HepG2 (cell line): ENCODE measurements at places on chromosomes 13 and 19.
A peak's percentile ranks its signal among the peaks of the same experiment; 100 is the strongest.

DNA sequence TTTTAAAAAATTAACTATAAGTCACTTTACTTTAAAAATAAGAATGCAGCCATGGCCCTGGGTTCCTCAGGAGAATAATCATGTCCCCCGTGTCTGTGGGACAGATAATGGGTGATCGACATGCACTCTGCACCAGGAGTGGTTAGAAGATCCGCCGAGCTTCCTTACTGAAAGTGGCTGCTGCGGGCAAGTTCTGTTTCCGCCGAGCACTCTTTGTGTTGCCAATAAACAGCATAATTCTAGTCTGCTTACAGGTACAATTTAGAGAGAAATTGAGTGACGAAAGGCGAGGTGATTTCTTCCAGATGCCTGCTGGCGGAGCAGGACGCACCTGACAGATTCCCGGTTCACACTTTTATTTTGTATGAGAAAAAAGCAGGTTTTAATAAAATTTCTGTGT, 139.0 kb downstream of the SOX1 start:
- DNase-seq: no peak

GRCh38 chr19:16062789-16063188, 13.5 kb upstream of the TPM4 start:
- DNase-seq: no peak

GRCh38 chr19:18193388-18194180, 566 bp downstream of the MPV17L2 start:
- no peak for DNase-seq

DNA sequence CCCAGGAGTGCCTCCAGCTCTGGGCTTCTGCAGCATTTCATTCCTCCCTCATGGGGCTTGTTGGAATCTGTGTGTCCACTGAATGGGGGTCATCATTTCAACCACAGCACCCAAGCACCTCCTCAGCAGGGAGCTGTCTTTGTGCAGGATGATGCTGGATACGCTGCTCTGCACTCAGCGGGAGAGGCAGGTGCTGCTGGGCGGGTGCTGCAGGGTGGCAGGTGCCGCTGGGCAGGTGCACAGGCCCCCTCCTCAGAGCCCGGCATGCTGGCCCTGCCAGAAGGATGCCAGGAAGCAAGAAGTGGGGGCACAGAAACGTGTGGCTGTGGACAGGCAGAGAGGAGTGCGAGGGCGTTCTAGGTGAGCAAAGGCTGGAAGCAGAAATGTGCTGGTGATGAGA, 121.8 kb upstream of the VSTM2B start:
- no peak for DNase-seq

DNA sequence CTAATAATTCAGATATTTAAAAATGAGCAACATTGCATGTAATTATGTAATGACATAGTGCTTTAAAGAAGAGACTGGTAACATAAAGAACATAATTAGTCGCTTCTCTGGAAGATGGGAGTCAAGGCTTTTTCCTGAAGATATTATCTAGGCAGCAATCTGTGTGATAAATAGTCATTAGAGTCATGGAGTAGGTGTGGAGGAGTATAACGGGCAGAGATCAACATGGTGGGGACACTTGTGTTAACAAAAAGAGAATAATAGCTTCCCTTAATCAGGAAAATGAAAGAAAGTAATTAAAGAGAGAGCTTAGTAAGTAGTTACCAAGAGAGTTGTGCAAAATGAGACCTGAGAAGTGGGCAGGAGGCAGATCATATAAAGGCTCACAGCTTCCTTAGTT, 1417.1 kb upstream of the ATXN8OS start:
- DNase-seq: no peak

- DNase-seq: no peak
These were observed 360.6 kb downstream of the HS6ST3 start for GRCh38 chr13:96450326-96451020.

- no peak for DNase-seq
These were observed 3.1 kb downstream of the ATG4D start for GRCh38 chr19:10546817-10547216.

DNA sequence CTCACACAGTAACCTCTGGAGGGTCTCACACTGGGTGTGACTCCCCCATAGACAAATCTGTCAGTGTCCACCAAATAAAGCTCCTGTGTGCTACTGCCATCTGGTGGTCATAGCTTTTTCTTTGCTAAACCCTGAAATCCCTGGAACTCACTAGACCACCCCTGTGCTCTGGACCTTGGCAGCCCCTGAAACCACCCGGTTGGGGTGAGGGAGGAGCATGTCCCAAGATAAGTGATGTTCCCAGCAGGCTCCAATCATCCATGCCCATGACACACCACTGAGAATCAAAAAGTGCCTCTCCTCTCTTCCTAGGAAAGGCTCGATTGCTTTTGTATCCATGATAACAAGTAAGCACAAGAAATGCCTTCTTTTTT, 6.5 kb upstream of the HSD17B14 start:
- DNase-seq: peak; percentile 58

DNA sequence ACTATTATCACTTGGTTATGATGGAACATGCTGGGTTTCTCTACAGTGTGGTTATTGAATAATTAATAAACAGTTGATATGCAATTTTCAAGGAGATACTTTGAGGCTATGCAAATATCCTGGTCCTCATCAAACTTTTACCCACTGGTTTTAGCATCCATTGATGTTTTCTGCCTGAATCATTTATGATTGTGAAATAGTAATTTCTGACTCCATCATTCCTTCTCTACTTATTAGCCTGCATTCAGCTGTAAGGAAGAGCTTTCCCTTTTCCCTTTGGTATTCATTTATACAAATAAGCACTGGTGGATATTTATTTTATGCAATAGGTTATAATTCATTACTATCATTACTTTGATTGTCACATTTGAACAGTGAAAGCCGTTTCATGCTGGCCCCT, 13.9 kb upstream of the DNAJC15 start:
- no peak for DNase-seq

- no peak for DNase-seq
These were observed 10.6 kb upstream of the NDUFS7 start for GRCh38 chr19:1373042-1373533.

DNA sequence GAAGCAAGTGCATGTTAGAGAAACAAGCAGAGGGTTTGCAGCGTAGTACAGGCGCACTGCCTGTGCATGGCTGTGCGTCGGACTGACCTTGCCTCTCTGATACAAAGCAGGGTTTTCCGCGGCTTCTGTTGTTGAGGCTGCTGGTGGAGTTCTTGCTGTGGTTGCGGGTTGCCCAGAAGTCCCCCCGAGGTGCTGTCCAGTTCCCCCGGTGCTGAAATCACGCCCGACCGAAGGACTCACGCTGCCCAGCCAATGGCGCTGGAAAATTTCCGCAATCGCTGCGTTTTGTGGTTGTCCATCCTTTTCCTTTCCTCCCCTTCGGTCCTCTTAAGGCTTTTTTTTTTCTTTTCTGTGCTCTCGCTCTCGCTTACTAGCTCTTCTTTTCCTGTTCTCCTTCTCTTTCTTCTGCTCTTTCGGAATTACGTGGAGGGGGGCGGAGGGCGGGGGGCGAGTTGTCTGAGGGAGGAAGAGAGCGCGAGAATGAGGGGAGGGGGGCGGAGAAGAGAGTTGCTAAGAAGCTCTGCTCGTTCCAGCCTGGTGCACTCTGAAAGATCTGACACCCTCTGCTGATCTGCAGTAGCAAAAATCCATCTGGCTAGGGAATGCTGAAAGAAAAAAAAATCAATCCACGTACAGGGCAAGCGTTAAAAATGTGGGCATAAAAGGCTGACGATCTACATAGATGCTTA, at the start of gene SLITRK1:
Gene SLITRK1, minus strand, starts transcription at position 558 of the 689 bp plus-strand sequence. CDS start 967 bp downstream, outside the sequence.
- no peak for DNase-seq

- DNase-seq: no peak
These were observed 121.9 kb upstream of the MLNR start for GRCh38 chr13:49098198-49098597.

DNA sequence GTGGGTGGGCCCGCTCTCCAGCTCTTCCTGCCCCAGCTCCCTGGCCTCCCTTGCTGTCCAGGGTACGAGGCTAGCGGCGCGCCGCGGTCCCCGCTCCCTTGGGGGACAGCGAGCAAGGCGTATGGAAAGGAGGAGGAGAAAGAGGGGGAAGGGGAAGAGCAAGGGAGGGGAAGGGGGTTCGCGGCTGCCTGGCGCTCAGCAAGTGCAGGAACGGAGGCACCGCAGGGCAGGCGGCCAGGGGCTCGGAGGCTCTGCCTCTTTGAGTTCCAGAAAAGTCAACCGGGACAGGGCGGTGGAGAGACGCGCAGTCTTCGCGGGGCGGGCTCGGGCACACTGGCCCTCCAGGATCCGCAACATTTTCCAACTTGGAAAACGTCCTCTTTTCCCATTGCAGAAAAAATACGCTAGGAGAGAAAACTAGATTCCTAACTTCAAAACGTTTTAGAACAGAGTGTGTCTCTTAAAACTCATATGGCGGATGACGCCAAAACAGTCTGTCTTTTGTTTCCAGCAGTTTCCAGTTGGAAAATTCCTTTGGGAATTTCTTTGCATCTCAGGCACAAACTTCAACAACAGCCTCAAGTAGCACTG, 23.1 kb upstream of the TNFRSF19 start:
- no peak for DNase-seq

DNA sequence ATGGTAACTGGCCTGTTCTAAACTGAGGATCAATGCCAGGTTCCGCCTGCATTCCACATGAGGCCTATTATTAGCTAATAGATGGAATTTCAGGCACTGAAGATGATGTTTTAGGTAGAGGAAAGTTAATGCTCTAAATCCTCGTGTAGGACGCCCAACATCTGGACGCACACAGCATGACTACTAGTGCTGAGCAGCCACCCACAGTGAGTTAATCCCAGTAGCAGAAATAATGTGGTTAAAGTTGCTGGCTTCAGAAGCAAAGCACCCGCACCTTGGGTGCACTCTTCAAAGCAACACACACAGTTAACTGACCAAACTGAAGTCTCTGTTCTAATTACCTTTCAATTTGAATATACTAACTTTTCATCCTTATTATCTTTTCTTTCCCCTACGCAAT, 150.6 kb downstream of the DIAPH3 start:
- DNase-seq: no peak

- DNase-seq: no peak
These were observed 5.0 kb downstream of the PTOV1 start for GRCh38 chr19:49855676-49856573.

- DNase-seq: no peak
These were observed 378.3 kb downstream of the GPC5 start for GRCh38 chr13:91776611-91777193.

DNA sequence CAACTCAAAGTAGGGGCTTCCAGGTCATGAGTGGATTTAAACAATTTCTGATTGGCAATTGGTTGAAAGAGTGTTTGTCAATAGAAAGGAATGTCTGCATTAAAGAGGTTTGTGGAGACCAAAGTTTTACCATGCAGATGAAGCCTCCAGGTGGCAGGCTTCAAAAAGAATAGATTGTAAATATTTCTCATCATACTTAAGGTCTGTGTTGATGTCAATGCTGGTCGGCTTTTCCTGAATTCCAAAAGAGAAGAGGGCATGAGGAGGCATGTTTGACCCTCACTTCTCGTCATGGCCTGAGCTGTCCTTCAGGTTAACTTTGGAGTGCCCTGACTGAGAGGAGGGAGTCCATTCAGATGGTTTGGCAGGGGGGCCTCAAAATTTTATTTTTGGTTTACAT, 125.4 kb upstream of the RFC3 start:
- no peak for DNase-seq

DNA sequence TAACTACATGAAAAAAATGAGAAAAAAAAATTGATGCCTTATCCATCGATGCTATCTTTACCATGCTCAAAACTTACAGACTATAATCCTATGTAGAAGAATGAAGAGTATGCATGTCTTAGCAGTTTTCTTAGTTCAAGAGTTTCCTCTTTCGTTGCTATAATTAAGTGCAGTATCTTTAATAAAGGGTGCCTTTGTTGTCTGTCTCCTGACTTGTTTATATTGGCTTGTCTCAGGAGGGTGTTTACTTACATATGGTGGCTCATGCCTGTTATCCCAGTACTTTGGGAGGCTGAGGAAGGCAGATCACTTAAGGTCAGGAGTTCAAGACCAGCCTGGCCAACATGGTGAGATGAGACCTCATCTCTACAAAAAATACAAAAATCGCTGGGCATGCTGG, 44.3 kb downstream of the MTMR6 start:
- no peak for DNase-seq

DNA sequence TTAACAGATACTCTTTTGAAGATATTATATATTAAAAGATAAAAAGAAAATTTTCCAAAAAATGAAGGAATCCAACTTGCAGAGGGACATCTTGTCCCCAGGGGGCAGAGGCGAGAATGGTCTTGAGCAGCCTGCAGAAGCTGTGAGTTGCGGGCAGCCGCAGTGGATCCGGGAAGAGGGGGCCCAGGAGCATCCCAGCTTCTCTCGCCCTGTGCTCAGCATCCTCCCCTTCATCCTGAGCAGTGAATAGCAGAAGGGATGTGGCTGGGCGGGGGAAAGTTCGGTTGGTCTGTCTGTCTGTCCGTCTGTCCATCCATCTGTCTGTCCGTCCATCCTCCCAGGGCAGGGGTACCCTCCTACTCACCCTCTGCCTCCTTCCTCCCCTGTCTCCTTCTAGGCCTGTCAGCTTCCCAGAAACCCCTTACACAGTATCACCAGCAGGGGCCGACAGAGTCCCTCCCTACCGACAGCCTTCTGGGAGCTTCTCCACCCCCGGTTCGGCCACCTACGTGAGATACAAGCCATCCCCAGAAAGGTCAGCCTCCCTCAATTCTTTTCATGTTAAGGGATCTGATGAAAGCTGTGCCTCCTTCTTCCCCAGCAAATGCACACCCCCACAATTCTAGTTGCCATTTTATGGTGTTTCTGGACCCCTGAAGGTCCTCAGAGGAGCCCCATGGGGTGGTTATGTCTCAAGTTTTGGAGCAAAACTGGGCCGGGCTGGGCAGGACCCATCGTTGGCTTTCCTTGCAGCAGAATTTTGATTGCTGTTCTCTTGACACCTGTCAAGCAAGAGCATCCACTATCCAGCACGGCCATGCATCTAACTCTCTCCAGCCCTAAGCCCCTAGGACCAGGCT, 81.6 kb downstream of the DPF1 start:
- peak; percentile 33 for DNase-seq

DNA sequence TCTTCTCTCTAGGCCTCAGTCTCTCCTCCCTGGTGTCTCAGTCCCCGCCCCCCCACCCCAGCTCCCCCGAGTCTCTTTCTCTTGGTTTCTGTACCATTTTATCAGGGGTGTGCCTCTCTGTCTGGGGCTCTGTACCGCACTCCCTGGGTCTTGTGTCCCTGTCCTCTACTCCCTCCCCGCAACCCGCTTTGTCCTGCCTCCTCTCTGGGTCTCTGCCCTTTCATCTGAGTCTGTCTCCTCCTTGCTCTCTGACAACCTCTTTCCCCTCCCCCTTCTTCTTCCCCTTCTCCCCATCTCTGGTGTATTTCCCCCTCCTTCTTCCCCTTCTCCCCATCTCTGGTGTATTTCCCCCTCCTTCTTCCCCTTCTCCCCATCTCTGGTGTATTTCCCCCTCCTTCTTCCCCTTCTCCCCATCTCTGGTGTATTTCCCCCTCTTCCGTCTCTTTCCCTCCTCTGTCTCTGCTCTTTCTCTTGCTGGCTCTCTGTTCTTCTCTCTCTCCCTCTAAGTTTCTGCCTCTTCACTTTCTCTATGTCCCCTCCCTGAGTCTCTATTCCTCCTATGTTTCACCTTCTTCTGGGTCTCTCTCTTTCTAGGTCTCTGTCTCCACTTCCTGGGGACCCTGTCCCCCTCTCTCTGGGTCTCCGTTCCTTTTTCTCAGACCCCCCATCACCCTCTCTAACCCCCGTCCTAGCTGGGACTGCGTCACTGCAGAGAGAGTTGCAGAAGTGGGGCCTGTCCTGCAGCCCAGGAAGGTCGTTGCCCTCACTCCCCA, 2.2 kb upstream of the KCNC3 start:
- no peak for DNase-seq

- no peak for DNase-seq
These were observed 15.1 kb upstream of the BICRA start for GRCh38 chr19:47593860-47594259.
